ENCODE measurements at places on chromosomes 5 and 9.

GRCh38 chr9:134297083-134297410, 29.2 kb upstream of the RXRA start:
- no peak for DNase-seq

DNA sequence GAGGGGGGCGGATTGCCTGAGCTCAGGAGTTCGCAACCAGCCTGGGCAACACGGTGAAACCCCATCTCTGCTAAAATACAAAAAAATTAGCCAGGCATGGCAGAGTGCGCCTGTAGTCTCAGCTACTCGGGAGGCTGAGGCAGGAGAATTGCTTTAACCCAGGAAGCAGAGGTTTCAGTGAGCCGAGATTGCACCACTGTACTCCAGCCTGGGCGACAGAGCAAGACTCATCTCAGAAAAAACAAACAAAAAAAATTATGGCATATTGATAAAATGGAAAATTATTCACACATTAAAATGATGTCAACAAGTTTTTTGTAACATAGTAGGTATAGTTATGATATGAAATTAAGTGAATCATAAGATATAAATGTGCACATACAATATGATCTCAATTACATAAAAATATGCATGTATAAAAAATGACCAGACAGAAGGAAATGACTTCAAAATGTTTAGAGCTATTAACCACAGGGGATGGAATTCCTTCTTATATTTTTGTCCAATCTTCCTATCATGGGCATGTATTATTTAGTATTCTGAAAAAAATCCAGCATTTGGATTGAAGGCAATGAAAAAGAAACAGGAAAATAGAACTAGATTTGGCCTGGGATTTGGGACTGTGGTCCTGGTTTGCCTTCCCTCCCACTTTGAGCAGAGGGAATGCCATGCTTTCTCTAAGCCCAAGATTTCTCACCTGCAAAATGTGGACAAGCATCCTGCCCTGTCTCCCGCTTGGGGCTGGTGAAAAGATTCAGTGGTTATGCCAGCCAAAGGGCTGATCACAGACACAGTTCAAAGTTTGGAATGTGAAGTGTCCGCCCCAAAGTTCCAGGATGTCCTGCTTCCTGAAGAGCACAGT, 19.5 kb downstream of the SPAAR start:
- DNase-seq, result no peak

GRCh38 chr9:459491-460444, 245.1 kb downstream of the DOCK8 start:
- no peak for DNase-seq

DNA sequence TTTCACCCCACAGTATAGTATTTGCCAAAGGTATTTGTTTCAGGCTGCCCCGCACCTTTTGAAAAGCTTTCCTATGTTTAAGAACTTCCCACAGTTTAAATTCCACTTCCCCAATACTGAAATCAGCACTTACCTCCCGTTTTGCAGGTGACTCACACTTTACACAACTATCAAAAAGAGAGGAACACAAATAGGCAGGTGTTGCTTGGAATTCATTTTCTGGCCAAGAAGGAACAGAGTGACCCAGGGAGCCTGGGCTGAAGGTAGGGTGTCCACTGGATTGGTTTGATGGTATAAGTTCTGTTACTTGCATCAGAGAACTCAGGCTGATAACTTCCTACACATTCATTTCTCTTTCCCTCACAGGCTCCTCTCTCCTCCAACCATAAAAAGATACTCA, 60.1 kb upstream of the SLC30A5 start:
- DNase-seq, result no peak

DNA sequence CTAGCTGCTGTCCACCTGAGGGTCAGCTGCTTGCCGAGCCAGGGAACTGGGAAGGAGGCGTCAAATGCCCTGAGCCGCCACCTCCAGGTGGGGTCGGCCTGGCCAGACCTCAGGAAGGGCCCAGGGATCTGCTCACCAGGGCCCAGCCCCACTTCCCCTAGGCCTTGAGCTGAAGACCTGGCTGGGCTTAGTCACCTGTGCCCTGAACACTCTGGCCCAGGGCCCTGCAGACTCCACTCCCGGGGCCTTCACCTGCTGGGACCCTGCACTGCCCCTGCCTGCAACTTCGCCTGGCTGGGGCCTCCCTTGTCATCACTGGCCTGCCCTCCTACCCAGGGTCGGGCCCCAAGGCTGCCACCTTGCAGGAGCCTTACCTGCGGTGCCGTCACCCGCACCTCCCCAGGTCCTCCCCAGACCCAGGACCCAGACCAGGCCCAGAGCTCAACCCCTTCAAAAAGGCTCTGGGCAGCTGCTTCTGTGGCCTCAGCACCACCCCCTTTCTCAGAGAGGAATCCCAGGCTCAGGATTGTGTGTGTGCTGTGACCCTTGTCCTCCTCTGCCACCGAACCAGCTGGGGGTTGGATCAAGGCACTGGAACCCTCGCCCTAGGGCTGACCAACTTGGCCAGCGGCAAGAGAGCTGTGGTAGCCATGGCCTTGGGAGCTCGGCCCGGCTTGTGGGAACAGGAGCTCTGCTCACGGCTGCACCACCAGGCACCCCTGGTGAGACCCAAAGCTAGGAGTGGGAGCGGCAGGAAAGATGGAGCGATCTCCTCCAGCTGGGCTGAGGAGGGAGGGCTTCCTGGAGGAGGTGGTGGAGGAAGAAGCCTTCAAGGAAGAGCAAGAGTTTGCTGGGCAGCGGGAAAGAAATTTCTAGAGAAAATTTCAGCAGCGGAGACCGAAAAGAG, 1.2 kb upstream of the NELFB start:
- DNase-seq, result no peak

DNA sequence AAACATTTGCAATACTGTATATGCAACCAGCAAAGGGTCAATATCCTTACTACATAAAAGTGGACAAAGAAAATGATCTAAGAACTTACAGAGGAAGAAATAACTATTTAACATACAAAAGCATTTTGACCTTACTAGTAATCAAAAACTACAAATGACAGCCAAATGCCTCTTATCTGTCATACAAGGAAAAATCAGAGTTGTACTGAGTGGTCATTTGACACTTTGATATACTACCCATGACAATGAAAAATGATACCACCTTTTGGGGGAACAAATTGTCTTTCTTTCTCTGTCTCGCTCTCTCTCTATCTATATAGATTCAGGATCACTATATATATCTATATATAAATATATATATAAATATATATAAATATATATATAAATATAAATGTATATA, 50.4 kb upstream of the ZSWIM6 start:
- no peak for DNase-seq

DNA sequence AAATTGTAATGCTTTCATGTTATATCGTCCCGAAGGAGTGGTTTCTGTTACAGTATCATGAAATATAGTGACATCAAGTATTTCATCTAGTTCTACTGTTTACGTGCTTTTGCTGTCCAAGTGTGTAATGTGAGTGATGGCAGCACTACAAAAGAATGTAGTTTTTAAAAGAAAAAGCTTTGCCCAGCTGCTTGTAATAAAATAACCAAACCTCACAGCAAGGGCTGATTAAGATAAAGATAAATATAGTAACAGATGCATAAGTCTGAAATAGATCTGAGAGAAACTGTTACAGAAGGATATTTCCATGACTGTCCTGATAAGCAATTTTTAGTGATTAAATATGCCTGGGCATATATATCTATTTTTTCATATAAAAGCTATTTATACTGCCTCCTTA, 106.4 kb downstream of the AUH start:
- peak; percentile 74 for DNase-seq

All from fibroblast of skin of left quadriceps (primary cell).